Activated CD4-positive, alpha-beta T cell treated with anti-CD3 and anti-CD28 coated beads for 36 hours (primary cell): ENCODE measurements at places on chromosomes 6 and 20. TPM values are rescaled to one million over a fixed set of nuclear protein-coding genes. Genes with fewer than 3 reads are reported as not detected.

DNA sequence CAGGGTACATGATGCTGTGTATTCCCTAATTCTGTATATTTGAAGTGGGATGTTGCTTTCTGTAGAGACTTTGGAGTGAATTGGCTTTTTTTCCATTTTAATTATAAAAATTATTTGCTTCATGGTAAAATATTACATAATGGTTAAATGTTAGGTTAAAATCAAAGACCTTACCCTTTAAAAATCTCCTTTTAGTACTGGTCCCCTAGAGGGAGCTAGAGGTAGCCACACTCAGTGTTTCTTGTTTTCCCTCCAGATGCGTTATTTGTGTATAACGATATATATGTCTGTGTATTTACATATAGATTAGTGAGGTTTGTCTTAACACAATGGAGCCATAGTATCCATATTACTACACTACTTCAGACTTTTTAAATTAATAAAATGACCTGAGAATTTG lies 146.7 kb downstream of the PLCB4 start:
- no peak for DNase-seq

DNA sequence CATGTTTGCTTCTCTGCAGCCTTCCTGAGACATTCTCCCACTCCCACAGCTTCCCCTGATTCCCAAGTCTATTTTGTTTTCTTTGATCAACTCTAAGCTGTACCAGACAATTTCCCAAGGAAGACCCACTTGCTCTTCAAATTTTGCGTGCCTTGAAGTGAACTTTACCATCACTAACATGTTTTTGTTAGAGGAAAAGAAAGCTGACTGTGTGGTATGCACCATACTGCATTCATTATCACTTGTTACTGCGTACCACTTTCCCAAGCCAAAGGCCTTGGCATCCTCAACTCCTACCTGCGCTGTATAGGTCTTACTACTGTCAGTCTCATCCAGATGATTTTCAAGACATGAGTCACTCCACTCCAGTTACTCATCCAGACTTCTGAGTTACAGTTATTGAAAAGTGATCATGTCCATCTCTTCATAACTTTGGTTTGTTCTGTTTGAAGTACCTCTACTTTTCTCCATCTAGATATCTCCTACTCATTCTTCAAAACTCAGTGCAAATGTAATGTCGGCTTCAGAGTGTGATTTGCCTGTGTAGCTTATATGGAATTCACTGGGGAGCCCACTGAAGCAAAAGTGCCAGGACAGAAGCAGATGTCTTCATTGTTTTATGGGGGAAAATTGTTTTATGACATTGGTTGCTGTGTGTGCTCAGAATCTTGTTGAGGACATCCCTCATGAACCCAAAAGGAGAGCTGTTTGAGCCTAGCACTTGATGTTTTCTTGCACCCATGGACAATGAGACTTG lies 5.2 kb downstream of the RPS12 start:
- DNase-seq = no peak

DNA sequence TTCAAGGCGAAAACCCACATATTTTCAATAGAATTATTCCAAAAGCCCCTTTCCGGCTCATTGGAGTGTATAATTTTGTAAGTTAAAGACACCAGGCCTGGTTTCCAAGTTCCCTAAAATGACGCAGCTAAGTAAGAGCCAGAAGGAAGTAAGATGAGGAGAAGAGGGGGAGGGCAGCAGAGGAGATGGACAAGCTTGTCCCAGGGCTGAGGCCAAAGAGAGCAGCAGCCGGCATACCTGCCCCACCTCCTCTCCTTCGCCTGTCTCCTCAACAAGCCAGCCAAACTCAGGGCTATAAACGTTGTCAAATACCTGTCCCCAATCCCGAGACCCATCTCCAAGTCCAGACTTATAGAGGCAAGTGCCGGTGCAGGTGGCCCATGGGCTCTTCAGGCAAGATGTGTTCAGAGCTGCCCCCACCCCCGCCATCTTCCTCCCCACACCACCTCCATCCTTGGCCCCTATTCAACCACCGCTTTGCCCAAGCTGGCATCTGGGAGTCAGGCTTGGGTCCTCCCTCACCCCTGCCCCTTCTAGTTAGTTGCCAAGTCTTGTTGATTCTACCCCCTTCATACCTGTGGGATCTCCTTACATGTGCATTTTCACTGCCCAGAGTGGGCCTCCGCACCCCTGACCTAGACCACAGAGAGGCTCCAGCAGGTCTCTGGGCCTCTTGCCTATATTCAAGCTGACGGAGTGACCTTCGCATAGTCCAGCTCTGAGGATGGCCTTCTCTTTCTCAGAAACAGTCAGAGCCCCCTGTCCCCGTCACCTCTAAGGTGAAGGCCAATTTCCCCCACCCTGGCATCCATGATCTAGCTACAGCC lies 75.7 kb upstream of the SIRPA start:
- DNase-seq = no peak

DNA sequence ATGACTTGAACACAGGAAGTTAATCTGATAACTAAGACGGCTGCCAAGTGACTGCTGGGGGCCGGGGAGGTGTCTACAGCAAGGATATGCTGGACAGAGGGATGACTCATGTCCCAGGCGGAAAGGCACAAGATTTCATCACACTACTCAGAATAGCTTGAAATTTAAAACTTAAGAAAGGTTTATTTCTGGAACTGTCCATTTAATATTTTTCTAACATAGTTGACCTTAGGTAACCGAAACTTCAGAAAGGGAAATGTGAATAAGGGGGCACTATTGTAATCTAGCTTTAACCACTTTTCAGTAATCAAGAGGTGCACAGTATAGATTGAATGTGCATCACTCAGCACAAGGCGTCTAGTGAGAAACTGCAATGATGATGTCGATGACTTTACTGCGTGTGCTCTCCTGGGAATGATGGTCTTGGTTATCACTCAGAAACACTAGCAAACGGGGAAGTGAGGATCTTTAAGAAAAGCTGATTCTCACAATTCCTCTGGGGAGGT lies 171.5 kb downstream of the QKI start:
- DNase-seq = no peak

GRCh38 chr6:81808851-81809570 lies 56.5 kb upstream of the TENT5A start:
- DNase-seq = no peak

Gene SPATA25
- total RNA-seq = 0.66 TPM

Gene UST
- total RNA-seq = 2.8 TPM
